ENCODE measurements at places on chromosomes 2 and 18.

- DNase-seq = no peak
Observed at GRCh38 chr2:1541040-1541439, 127.8 kb downstream of the TPO start.

GRCh38 chr2:67649331-67650261 is 252.5 kb downstream of the ETAA1 start:
- DNase-seq = no peak

GRCh38 chr2:28248511-28248910 is 144.1 kb upstream of the FOSL2 start:
- no peak for DNase-seq

DNA sequence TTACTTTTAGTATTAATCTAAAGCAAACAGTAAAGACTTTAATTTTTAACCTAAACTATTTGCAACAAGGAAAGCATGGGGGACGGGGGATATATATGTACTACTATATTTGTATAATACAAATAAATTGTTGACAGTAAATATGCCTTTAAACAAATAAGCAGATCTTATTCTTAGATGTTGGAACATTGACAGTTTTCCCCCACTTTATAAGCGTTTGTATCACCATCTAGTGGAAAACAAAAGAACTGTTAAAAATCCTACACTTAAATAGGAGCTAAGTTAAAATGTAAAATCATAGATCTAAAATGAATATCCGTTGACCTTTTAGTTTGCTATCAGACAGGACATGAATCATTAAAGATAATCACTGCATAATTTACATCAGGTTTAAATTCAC is 50.0 kb downstream of the RBBP8 start:
- DNase-seq = no peak

DNA sequence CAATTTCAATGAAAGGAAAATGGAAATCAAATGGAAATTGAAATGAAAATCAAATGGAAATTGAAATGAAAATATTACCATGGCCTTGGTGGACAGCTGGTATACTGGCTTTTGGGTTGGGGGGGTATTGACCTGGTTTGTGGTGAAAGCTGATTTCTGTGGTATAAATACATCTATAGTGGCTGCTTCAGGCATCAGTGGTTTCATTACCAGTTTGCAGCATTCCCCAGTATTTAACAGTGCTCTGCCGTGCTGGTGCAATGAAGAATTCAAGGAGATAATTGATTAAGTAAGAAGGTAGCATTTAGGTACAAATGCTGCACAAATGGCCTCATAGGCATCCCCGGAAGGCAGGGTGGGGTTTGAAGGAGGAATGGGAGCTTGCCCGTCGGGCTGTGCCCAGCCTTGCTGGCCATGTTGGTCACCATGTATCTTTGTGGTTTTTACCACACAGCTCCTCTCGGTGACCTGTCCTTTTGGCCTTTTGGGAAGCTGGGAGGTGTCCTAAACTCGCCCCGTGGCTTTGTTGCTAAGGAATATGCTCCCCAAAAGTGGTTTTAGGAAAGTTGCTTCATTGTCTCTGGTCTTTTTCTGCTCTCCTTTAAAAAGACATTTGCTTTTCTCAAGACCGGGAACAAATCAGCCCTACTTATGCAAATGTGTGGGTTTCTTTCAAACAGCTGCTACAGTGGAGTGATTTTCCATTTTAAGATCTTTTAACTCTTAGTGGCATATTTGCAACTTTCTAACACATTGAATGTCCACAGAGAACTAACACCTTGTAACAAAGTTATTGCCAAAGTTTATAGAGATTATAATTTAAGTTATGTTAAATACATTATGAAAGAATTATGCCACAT is 28.6 kb downstream of the SNTG2 start:
- DNase-seq = no peak

- DNase-seq = no peak
Observed at GRCh38 chr2:179613701-179614100, 247.7 kb downstream of the ZNF385B start.

DNA sequence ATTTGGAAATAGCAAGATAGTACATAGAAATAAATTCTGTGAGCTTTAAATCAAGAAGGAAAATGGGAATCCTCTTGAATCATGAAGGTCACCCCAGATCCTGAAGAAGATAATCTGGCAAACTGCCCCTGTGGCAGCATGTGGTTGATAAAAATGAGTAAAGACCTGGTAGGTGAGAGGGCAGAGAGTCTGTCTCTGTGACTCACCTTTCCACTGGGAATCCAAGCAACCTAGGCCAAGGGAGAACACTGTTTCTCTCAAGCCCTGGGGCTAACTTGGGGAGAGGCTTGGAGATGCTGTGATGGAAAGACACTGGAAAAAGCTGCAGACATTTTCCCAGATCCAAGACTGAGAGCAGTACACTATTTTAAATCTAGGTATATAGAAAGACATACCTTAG is 185.8 kb upstream of the CNTNAP5 start:
- no peak for DNase-seq

Data from HL-60 (cell line).